ENCODE measurements at places on chromosomes 3 and 15.

DNA sequence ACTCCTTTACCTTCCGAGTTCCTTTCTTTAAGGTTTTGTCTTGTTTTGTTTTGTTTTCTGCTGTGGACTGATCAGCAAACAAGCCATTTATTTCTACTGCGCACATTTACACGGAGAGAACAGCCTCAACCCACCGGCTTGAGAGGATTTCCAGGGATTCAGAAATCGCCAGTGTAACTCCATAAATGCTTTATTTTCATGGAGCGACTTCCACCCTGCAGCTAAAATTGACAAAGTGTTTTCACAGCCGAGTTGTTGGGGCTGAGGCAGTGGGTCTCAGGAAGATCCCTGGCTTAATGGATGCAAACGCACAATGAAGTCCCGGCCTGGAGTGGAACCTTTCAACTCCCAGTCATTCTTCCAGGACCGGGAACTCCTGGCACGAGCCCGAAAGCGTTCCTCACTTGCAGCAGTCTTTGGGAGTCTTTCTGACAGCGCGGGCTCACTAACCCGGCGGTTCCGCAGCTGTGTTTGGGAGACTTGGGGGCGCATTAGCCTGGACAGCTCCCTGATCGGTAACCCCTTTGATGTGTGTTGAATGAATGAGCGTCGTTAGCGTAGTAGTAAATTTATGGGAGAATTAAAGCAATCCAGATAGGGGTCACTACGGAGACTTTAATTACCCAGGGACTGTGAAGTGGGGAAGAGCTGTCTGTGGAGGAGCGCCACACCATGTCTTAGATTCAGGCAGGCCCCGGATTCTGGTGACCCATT, 785 bp upstream of the MYRIP start:
- DNase-seq: no peak

GRCh38 chr3:134796281-134797056, 1.4 kb downstream of the EPHB1 start:
- DNase-seq: no peak

DNA sequence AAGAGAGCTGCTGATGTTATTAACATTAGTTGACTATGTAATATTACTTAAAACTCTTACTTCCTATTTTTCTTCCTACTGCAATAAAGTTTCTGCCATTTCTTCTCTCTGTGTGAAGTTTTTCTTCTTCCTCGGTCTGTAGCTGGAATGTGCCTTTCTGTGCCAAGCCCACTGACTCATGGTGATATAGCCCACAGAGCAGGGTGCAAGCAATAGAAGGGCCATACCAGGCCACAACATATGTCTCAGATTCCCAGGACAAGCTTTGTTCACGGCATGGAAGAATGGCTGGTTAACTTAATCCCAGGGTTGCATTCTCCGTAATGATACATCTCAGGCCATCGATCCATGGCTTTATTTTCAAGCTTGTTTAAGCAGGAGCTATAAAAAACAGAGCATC, 815.3 kb downstream of the TUSC7 start:
- DNase-seq: no peak

- no peak for DNase-seq
These were observed 364.9 kb downstream of the AGBL1 start for GRCh38 chr15:86444527-86444926.

GRCh38 chr3:193605876-193606275, 12.9 kb downstream of the OPA1 start:
- DNase-seq: peak; percentile 57

DNA sequence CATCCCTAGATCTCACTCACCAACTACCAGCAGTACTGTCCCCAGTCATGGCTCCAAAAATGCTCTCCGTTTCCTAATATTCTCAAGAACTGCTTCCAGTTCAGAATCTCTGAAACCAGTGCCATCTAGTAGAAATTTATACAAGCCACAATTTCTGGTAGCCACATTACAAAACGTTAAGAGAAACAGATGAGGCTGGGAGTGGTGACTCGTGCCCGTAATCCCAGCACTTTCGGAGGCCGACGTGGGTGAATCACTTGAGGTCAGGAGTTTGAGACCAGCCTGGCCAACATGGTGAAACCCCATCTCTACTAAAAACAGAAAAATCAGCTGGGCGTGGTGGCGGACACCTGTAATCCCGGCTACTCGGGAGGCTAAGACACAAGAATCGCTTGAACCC, 78.4 kb upstream of the RAD18 start:
- no peak for DNase-seq

DNA sequence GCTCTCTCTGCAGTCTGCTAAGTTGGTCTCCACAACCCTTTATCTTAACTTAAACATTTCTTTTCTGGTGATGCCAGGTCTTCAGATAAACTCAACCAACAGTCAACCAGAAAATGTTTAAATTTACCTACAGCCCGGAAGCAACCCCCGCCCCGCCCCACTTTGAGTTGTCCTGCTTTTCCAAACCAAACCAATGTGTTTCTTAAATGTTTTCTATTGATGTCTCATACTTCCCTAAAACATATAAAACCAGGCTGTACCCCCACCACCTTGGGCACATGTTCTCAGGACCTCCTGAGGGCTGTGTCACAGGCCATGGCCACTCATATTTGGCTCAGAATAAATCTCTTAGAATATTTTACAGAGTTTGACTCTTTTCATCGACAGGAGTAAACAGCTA, 13.2 kb upstream of the GPR160 start:
- DNase-seq: no peak

- no peak for DNase-seq
These were observed 154.3 kb upstream of the RORA start for GRCh38 chr15:61383421-61383820.

- DNase-seq: no peak
These were observed 66.8 kb downstream of the HMG20A start for GRCh38 chr15:77487469-77487842.

DNA sequence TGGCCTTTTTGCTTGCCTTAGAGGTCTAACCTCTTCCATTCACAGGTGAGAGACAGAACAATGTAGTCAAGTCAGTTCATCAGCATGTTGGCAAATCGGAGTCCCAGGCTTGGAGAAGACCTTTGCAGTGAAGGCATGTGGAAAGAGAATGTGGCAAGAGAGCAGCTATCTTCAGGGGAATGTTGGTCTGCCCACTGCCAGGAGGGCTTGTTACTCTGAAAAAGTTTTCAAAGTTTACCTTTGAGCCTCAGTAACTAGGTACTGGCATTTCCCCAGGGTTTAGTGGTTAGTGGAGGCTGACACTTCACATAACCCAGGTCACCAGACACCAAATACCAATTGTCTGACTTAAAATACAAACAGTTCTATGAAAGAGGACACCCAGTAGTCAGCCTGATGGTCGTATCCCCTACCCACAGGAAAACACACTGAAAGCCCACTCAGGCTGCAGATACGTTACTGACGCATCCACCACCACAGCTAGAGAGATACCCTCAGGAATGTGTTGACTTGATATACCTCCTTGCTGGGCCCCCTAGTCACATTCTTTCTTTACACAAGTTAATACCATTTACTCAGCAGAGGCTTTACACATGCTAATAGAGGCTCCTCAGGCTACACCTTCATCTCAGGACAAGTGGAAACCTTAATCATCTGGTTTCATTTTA, 9.7 kb upstream of the ARID3B start:
- DNase-seq: no peak

DNA sequence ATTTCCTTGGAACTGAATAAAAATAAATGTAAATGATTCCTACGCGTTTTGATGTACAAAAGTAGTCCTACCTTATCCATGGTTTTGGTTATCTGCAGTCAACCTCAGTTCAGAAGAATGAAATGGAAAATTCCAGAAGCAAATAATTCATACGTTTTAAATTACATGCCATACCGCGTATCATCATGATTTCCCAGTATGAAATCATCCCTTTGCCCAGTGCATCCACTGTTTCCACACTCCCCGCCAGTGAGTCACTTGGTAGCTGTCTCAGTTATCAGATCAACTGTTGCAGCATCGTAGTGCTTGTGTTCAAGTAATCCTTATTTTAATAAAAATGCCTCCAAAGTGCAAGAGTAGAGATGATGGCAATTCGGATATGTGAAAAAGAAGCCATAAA, 9.1 kb upstream of the MFSD1 start:
- DNase-seq: no peak

- DNase-seq: no peak
These were observed 61.8 kb downstream of the GLDN start for GRCh38 chr15:51403072-51403878.

DNA sequence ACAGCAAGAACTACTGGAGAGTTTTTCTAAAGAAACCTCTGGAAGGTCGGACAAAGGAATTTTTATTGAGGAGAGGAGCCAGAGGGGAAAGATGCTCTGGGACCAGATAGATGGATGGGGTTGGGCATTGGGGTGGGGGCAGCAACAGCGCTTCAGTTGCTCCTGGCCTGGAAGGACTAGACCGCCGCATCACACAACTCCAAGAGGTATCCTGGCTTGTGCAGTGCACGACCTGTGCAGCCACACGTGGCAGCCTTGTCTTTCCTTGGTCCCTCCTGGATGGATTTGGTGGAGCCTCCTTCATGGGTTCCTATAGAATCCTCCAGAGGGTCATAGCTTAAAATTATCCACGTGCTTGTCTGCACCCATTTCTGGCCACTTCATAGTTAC, 23.0 kb downstream of the MAGEF1 start:
- DNase-seq: no peak

DNA sequence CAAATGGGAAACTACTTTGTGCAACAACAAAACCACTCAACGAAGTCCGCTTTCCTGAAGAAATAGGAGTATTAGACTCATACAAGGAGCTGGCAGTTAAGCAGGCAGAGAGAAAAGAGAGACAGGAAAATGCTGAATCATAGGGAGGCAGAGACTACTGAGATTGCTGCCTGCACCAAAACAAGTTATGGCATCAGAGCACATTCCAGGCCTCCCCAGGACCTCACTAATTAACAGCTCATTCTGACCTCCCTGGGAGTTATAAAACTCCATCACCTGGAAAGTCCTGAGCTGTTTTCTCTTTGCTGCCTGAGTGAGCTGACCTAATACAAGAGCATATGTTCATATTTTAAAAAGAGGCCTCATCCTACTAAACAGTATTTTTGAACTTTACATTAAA, 741.0 kb downstream of the MCTP2 start:
- DNase-seq: no peak

DNA sequence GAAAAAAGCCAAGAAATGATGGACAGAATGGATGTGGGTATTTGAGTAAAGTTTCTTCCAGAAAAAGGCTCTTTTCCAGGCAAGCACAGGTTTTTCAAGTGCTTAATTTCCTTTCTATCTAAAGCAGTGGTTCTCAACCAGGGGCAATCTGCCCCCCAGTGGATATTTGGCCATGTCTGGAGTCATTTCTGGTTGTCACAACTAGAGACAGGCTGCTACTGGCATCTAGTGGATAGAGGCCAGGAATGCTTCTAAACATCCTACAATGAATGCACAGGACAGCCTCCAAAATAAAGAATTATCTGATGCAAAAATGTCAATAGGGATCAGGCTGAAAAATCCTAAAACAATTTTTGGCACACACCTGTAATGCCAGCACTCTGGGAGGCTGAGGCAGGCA, 23.9 kb downstream of the SEC22C start:
- DNase-seq: peak; percentile 64

GRCh38 chr3:158831861-158832260, 30.0 kb downstream of the MFSD1 start:
- no peak for DNase-seq

DNA sequence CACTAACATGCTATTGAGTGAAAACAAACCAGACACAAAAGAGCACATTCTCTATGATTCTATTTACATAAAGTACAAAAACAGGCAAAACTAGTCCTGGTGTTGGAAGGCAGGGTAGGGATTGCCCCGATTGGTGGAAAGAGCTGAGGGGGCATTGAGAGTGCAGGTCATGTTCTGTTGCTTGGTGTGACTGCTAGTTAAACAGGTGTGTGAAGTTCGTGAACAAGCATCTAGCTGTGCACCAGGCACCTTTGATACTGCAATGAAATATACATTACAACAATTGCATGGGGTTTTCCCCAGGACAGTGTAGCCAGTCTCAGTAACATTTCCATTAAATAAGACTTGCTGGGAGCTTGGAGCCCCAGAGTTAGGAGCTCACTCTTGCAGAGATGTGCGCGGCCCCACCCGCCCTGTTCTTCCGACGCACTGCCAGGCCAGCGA, 26.3 kb upstream of the THRB start:
- DNase-seq: no peak

GRCh38 chr3:57890874-57891273, 117.3 kb upstream of the FLNB start:
- no peak for DNase-seq

DNA sequence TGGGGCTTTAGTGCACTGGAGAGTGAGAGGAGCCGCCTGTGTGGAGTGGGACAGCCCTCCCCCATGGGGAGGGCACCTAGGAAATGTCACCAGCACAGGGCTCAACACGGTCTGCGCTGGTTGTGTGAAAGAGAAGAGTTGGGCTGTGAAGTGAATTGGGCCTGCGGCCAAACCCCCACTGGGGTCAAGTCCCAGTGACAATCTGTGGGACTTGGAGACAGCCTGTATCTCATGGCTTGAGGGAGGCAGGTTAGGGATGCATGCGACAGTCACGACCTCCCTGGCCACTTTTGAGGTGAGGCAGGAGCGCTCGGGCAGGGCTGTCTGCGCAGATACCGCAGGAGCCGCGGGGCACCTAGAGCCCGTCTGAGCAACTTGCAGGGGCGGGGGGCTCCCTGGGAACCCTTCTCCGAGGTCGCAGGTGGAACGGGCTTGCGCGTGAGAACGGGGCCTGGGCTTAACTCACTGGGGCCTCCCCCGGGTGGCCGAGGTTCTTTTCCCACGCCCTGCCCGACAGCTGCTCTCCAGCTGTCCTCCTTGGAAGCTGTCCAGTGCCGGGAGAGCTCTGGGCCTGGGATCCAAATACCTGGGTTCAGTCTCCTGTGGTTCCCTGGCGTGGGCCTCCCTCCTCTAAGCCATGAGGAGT, 77.4 kb downstream of the SNRK start:
- no peak for DNase-seq

DNA sequence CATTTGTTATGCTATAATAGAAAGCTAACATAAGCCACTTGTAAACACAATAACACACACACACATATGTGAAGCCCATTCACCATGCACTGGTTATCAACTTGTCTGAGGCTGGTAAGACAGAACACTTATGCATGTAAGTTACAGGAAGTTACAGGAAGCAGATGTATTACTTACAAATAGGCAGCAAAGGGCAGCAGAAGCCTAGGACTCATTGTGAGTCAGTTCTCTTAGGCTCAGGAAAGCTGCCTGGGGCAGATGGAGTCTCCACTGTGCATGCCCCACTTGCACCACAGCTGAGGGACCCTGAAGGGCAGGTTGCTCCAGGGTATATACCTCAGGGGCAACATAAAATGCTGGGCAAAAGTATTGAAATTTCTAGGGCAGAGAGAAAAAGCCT, 748.8 kb upstream of the CCDC54 start:
- no peak for DNase-seq

- DNase-seq: no peak
These were observed 16.0 kb upstream of the RBPMS2 start for GRCh38 chr15:64791401-64791800.

DNA sequence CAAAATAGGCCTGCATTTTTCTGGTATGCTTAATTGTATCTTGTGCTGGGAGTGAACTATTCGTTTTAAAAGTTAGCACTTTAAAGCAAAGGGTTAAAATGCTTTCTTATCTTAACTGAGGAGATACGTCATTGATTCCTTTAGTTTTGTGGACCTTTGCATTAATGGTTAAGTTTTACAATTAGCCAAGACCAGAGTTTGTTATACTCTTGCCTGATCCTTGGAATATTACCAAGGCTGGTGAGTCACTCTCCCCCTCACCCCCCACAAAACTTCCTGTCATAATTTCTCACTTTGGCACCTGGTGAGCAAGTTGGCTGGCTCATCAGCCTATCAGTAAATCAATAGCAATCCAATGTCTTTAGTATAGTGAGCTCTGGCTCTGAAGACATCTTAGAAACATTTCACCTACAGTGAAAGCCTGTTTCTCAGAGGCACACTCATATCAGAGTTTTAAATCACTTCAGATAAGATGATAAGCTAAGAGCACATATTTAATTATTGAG, 26.7 kb downstream of the SLC2A2 start:
- DNase-seq: no peak

Measured in CD4-positive, alpha-beta memory T cell (primary cell).